ENCODE measurements at places on chromosomes 12 and 14. TPM values are rescaled to one million over a fixed set of nuclear protein-coding genes. Genes with fewer than 3 reads are reported as not detected.
A peak's percentile ranks its signal among the peaks of the same experiment; 100 is the strongest.

DNA sequence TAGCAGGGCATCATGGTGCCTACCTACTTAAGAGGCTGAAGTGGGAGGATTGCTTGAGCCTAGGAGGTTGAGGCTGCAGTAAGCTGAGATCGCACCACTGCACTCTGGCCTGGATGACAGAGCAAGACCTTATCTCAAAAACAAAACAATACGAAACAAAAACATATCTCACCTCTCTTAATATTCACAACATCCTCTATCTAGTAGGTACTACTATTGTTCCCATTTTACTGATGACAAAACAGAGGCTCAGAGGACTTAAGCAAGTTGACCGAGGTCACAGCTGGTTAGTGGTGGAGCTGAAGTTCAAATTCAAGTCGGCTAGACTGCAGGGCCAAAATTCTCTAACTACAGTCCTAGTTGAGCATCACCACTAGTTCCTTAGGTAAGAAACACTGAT is 172.3 kb upstream of the EEA1 start:
- no peak for DNase-seq

DNA sequence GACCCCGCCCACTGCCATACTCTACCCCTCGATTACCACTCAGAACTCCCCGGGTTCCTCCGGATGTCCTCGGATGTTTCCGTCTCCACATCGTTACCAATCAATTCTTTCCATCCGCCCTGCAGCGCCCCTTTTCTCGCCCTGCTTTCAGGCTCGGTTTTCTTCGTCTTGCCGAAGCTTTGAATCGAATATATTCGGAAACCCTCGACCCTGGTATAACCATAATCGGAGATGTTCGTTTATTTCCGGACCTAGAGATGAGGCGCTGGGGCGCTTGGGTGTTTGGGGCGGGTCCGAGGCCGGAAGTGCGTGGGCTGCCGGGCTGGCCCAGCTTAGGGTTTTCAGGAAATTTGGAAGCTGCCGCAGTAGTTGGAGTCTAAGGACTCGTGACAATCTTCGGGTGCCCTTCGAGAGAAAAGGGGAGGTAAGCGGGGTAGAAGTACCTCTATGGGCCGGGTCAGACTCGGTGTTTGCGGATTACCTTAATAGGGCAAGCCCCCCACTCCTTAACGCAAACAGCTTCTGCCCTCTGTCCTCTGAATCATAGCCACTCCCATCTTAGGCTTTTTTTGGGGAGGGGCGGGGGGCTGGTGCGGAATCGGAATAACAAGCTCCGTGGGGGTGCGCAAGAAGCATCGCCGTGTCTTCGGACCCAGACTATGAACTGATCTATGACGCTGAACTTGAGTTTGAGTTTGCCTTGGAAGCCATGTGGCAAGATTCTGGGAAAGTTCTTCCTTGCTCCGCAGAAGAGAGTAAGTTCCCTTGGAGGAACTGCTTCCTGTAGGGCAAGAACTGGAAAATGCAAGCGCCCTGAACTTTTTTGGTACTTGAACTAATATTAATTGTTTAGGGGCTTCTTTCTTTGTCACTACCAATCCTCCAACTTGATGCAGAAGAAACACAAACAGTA is at the start of gene C14orf119:
TSS of gene C14orf119 (plus strand) at position 310 of the 913 bp plus-strand sequence. CDS start 2,154 bp downstream, outside the sequence.
- DNase-seq, result peak; percentile 100

DNA sequence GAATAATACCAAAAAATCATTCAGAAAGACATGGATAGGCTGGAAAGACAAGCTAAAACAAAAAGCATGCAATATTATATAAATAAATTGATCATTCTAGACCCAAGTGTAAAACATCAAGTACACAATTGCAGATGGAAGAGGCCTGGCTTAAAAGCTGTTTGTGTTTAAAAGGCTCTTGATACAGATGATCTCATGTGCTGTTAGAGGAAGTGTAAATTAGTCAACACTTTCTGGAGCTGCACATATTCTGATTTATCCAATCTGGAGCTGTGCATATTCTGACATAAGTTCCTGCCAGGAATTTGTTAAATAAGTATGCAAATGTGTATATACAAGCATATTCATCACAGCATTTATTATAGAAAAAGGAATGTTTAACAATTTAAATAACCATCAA is 273.1 kb downstream of the RPS29 start:
- DNase-seq, result no peak

Gene ZNF664
- polyA plus RNA-seq, result 100 TPM

Gene KRT7
- 51.2 TPM for polyA plus RNA-seq

Gene RNASE7
- polyA plus RNA-seq, result 0.54 TPM

Gene KCNH5
- 0.29 TPM for polyA plus RNA-seq

Gene GZMB
- 0.22 TPM for polyA plus RNA-seq

DNA sequence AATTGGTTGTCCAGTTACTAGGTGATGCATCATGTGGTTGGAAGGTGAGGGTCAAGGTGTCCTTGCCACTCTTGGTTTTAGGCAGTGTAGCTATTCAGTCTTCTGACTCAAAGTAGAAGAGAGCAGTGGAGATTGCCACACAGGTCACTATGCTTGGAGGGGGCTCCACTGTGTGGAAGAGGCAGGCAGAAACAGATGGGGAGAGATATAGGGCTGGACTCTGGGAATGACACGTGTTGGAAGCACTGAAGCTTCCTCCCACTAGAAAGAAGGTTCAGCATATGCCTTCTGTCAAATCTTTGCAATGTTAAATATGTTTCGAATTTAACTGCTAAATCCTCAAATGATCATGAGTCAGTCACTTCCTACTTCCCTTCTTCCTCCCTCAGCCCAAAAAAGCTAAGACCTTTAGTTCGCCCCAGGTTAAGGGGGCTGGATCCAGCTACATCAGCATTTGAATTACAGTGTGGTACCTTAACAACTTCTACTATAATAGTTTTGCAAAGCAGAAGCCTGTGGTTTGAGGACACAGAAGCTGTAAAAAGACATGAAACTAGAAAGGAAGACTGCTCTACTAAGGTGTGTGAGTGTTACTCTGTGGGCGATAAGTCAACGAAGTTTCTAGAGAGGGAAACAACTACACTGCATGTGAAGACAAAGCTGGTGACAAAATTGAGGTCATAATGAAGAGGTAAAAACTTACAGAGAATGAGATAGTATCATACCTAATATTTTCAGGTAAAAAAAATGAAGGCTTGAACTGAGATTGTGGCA is 228.0 kb downstream of the NELL2 start:
- DNase-seq, result no peak

GRCh38 chr12:30145684-30146032 is 361.9 kb upstream of the TMTC1 start:
- no peak for DNase-seq

- DNase-seq, result no peak
These were observed 140.1 kb upstream of the HIF1A start for GRCh38 chr14:61555056-61555838.

GRCh38 chr12:7434670-7435069 is 9.3 kb downstream of the CD163L1 start:
- no peak for DNase-seq

Gene PTGES3
- 294 TPM for polyA plus RNA-seq

GRCh38 chr12:104057771-104058197 is 6.5 kb upstream of the HCFC2 start:
- DNase-seq, result no peak

GRCh38 chr14:89435492-89435891 is 18.5 kb upstream of the FOXN3 start:
- no peak for DNase-seq

Gene DHRS2
- polyA plus RNA-seq, result 84.3 TPM

Gene ACRBP
- 4.4 TPM for polyA plus RNA-seq

DNA sequence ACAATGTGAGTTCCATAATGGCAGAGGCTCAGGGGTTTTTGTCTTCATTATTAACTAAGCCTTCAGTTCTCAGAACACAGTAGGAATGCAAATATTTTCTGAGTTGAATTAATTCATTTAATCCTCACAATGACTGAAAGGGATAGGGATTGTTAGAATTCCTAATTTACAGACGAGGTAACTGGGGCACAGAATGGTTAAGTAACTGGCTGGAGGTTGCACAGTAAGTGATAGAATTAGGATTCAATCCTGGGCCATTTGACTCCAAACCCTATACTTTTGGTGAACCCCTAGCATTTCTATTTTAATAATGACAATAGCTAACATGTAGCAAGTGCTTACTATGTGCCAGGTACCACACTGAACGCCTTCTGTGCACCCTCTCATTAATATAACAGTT is 163.1 kb downstream of the PPM1H start:
- DNase-seq, result no peak

Gene TMEM63C
- 0.29 TPM for polyA plus RNA-seq

Gene B4GALNT3
- polyA plus RNA-seq, result 15.7 TPM

DNA sequence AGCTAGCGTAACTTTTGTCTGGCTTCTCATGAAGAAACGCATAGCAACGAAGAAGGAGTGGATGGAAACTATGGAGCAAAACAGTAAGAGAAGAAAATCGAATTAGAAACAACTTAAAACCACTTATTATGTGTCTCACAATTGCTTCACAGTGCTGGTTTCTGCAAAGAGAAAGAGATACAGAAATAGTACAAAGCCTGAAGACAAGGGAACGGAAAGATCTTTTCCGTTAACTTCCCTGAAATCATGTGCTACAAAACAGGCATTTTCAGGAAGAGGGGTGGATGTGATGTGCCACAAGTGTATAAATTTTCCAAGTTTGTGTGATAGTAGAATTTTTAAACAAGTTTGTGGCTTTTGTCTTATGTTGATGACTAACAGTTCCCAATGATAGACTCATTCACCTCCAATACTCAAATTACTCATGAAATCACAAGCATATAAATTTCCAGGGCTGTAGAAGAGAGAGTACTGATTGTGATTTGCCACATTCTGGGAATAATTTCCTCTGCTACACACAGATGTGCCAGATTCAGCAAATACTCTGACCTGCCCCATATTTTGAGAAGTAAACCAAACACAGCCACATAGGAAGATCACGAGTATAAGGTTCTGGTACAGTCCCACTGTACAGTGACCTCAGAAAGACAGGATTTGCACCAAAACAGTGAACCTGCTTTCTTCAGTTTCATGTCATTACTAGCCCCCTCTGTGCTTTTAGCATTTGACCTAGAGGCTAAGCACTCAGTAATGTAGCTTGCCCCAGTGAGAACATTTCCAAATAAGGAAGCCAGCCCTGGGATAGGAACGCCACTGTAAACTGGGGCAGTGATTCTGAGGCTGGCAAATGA is 41.4 kb upstream of the PPFIA2 start:
- no peak for DNase-seq

DNA sequence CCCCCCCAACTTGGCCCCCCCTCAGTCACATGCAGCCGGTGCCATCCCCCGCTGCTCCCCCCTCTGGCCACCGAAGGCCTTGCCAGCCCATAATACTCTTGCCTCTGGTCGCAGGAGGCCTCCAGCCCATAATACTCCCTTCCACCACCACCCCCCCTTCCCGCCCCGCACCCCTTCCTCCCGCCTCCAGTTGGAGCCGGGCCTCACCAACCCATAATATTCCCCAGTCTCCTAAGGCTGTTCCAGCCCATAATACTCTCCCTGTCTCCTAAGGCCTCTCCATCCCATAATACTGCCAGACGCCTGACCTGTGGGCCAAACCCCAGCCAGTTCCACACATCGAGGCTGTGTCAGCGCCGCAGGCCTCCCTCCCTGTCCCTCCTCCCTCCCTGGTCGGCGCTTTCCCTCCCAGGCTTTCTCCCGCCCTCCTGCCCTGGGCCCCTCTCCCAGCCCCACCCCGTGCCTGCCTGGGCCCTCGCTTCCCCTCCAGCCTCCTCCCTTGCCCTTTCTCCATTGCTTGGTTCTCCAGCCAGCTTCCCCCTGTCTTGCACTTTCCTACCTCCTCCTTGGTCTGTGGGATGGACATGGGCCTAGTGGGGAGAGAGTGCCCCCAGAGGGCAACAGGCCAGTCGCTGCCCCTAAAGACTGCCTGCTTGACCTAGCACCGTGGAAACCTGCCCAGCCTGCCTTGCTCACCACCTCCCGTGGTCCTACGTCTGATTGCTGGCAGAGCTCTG is 6.8 kb upstream of the CHD4 start:
- peak; percentile 94 for DNase-seq

Gene FGF6
- polyA plus RNA-seq, result not detected

Gene KRT74
- not detected for polyA plus RNA-seq
